ENCODE measurements at places on chromosomes 12 and 14.
A peak's percentile ranks its signal among the peaks of the same experiment; 100 is the strongest.

DNA sequence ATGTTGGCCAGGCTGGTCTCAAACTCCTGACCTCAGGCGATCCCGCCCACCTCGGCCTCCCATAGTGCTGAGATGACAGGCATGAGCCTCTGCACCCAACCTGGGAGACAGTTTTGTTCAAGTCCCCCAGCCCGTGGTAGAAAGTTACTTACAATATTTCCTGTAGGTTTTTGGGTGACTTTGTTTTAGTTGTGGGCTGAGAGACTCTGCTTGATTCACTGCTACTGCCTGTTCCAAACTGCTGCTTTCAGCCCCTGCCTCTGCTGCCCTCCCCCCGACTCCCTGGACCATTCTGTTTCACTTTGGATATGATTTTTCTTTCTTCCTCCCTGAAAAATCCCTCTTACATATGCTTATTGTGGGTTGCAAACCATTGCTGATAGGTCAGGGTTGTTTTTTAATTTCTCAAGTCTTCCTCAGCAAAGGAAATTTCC is 13.4 kb upstream of the PCNX1 start:
- DNase-seq, result no peak

GRCh38 chr12:75722714-75723200 is 211.3 kb upstream of the KRR1 start:
- peak; percentile 21 for DNase-seq

- DNase-seq, result no peak
These were observed 111.0 kb upstream of the LHX5 start for GRCh38 chr12:113582521-113583218.

DNA sequence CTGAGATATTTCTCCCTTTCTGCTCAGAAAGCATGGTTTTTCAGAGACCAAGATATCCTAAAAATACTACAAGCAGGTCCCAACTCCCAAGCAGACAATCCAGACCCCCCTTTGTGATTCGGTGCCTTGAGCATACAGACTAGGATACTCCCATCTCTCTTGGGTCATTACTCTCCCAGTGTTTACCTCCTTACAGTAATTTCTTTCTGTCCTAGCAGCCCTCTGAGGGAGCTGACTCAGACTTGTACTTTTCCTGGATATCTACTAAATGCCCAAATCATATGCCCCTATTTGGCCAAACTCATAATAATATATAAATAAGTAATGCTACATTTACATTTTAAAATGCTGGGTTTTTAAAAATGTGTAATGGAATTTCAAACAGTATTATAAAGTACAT is 355.6 kb downstream of the LRIG3 start:
- no peak for DNase-seq

GRCh38 chr12:107522692-107523477 is 162.7 kb upstream of the PWP1 start:
- no peak for DNase-seq

DNA sequence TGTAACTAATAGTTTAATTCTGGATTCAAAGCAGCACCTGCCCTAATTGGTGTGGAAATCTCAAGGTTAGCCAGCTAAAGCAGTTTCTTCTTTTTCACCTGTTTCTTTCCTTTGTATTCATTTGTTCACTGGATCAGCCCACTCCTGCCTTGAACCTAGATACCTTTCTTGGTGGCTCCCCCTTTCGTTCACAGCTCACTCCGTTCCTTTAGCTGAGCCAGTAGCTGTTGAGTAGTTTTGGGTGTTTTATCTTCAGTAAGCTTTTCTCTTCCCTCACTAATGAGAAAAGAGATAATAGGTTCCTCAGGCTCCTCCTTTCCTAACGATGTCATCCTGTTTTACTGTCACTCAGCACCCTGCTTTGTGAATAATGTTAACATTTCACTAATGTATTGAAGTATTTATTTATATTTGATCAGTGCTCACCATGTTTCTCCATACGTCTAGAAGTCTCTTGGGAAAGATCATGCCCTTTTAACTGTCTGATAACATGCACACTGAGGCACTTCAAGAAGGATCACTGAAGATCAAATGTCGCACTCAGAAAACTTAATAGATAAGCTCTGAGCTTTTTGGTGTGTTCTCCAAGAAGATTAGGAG is 121.1 kb downstream of the TGFB3 start:
- no peak for DNase-seq

DNA sequence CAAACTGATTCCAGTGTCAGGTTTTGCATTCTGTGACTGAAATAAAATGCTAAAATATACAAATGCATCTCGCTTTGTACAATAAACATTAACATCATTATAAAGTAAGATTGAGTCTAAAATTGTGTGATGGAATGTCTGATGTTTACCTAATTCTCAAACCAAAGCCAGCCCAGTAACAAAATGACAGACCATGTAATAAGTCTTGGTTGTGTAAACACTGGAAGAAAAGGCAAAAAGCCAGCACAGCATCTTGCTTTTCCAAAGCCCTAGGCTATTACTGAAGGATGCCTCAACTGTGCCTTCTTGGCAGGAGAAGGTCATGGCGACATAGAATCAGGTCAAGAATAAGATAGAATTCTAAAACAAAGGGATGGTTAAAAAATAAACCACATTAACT is 169.6 kb downstream of the EGLN3 start:
- DNase-seq, result no peak

DNA sequence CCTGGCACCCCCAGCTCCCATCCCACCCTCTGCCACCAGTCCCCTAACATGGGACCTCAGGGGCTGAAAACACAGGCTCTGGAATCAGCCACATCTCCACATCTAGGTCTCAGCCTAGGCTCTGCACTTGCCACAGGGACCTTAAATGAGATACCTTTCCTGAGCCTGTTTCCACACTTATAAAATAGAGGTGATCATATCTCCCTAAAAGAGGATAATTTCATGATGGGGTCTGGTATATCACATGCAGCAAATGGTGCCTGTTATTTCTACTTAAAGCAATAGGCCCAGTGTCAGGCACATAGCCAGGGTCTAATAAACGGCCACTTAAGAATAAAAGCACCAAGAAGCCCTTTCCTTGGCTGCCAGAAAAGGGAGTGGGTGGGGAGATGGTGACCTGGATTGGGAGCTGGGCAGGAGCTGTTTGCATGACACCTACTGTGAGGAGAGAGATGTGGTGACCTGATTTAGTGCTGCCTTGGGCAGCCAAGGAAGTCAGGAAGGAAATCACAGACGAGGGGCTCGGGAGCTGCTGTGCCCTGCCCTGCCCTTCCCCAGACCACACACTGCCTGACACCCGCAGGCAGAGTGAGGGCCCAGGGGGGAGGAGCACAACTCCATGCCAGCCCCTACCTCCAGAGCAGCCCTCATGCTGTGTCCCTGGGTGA is 71.2 kb downstream of the IRF2BPL start:
- no peak for DNase-seq

DNA sequence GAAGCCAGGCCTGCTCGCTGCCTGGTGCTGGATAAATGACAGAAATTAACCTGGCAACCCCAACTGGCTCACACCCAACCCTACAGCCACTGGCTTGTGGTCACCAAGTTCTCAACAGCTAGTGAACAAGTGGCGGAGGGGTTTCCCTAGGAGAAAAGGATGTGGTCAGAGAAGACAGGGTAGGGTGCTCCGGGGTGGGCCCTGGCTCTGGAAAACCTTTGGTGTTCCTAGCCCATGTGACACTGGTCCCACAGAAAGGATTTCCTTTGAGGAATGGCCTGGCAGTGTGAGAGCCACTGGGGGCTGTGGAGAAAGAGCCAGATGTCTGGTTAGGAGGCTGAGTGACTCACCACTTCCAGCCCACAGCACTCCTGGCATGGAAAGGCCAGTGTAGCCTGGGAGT is 8.7 kb downstream of the SYNE3 start:
- no peak for DNase-seq

GRCh38 chr12:57765003-57765697 is 1.7 kb downstream of the CYP27B1 start:
- DNase-seq, result no peak

GRCh38 chr12:4215229-4216186 is 58.1 kb upstream of the CCND2 start:
- DNase-seq, result no peak

Data from OCI-LY7 (cell line).